CD8-positive, alpha-beta T cell (primary cell): ENCODE measurements at places on chromosomes 3 and 15. TPM values are rescaled to one million over a fixed set of nuclear protein-coding genes. Genes with fewer than 3 reads are reported as not detected.

TMCC1 gene
- total RNA-seq = 30.0 TPM

OIP5 gene
- total RNA-seq = not detected

DNA sequence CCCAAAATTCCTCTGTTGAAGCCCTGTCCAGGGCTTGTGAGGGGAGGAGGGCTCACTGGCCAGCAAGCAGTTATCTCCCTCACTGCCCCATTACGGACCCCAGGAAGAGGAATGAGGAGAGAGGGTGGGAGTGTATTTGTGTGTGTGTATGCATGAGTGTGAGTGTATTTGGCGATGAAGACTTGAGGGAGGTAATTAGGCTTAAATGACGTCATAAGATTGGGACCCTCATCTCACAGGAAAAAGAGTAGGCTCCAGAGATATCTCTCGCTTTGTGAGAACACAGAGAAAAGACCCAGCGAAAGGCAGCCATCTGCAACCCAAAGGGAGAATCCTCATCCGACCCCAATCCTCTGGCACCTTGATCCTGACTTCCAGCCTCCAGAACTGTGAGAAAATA lies 32.2 kb downstream of the ADCY5 start:
- DNase-seq = no peak

DNA sequence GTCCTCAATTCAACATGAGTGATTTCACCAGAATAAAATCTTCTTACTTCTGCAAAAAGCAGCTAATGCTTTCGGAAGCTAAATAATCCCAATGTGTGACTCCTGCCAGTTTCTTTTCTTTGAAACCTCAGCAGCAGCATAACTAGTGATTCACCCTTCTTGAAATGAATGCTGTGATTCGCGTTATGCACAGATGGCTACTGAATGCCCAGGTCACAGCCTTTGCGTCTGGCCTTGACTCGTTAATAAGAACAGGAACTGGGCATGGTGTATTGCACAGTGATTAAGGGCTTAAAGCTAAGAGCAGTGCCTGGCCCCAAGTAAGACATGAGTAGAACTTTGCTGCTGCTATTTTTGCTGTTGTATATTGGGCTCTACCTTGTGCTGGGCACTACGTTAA lies 19.0 kb downstream of the CGNL1 start:
- DNase-seq = no peak

- DNase-seq = no peak
These were observed 98.9 kb upstream of the TLE3 start for GRCh38 chr15:70196372-70197316.
